Stimulated activated CD4-positive, alpha-beta T cell treated with anti-CD3 and anti-CD28 coated beads, Interleukin-4, amount 100 ng/mL, for 4 hours (primary cell): ENCODE measurements at places on chromosomes 5 and 9.

DNA sequence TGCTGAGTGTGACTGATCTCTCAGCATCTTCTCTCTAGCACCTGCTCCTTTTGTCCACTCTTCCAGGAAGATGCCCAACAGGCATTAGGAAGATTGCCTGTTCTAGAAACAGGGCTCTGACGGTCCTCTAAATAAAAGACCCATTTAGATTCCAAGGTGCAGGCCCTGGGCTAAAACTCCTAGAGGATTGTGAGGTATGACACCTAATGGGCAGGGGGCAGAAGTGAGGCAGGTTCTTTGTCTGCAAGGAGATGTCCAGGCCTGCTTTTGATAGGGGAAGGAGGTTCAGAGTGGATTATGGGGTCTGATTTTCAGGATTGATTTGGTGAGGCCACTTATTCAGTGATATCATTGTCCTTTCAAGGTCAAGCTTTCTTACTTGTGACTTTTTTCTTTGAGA lies 140.8 kb upstream of the TRPC7 start:
- DNase-seq, result no peak

DNA sequence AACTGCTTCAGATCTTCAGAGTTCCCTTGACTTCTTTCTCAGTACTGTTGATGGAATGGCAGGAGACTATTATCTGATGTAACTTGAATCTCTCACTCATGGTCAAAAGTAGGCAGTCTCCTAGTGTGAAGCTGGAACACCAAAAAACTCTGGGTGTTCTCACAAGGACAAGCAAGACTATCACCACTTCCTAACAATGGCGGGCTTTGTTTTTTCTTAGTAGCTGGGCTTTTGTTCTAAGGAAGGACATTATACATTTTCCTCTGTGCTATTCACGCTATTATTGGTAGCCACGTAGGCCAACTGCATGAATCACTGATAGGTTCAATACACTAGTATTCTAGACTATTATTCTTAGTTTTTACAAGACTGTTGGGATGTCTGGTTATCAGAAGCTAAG lies 67.7 kb upstream of the ATG10 start:
- no peak for DNase-seq

- no peak for DNase-seq
Measured at GRCh38 chr9:108910402-108910801, 23.5 kb downstream of the ELP1 start.

DNA sequence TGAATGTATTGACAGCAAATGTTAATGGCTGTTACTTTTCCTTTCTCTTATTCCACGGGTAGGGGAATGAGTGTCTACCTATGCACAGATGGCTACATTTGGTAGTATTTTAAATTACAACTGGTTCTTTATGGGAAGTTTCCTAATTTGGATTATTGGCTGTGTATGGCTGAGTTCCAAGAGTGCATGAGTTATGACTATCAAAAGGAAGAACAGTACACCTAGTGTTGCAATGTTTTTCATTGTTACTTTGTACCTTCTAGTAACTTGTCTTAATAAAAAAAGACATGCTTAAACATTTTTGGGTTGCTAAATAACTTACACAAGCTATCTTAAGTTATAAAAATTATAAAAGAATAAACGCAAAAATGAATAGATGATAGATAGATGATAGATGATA lies 35.8 kb upstream of the MAMDC2 start:
- DNase-seq, result no peak

DNA sequence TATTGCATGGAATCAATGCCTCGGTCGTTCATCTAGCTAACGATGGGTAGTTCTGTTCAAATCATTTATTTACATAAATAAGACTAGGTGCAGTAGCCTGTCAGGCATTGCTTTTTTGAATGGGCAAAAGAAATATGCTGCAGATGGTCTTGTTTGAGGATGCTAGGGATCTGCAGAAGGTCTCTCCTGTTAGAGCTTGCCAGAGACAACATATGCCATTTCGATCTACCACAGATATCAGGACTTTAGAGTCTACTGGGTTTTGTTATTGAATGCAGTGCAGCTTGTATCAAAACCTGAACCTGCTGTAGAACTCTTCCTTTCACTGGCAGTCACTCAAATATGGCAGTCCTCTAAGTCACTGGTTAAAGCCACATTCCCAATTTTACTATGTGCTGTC lies 381.1 kb upstream of the CDH10 start:
- DNase-seq, result no peak

GRCh38 chr5:137888466-137888862 lies 793 bp upstream of the PKD2L2 start:
- no peak for DNase-seq
